Femur (tissue), 1 donor: ENCODE measurements at places on chromosomes 4 and X.

- peak; percentile 96 for DNase-seq
Observed at GRCh38 chr4:124712372-124713184, at the start of gene ANKRD50. ANKRD50 (minus strand) TSS chr4:124712732; CDS start chr4:124710511, 2,221 bp downstream.

DNA sequence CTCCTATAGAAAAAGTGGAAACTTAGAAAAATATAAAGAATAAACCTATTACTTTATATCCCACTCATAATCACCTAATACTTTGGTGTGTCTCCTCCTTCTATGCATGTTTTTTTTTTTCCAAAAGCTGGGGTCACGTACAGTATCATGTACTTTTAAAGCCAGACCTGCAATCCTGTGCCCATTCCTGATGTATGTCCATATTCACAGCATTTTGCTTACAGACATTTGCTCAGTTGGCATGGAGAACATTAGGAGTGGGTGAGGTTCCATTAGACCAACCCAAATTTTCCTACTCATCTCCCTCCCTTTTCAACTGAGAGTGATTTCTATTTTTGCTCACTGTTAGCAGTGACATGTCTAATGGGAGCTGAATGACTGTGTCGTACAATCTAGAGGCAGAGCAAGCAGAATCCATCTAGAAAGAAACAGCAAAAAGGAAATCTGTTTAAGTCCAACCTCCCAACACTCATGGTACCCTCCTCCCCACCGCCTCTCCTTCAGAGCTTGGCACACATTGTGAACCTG is 195.6 kb upstream of the KLF3 start:
- no peak for DNase-seq

DNA sequence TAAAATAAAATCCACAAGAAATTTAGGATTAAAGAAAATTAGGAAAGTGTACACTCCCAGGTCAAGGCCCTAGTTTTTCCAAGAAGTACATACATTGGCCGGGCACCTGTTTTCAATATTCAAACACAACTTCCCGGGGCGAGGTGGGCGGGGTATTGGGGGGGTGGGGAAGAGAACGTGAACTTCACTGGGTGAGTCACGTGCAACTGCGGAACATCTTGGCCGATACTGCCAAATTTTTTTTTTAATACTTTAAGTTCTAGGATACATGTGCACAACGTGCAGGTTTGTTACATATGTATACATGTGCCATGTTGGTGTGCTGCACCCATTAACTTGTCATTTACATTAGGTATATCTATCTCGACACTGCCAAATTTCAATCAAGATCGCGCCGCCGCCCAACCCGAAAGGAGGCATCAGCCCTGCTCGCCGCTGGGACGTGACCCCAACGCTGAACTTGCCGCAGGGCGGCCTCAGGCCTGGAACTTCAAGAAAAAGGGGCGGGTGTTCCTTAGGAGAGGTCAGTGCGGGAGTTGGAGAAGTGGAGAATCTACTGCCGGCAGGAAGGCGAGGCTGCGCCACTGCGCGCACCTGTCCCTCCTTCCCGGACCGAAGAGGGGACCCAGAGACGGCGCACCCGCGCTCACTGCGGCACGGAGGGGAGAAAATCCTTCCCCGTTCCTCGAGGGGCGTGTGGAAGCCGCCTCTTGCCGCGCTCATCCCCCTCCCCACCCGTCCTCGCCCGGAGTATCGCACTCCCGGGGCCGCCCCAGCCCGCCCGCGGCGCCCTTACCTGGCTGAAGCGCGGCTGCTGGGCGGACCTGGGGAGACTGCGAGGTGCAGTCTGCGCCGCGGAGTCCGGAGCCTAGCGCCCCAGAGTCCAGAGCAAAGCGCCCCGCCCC is at the start of gene TEC:
Gene TEC, minus strand, starts transcription at position 883 of the 905 bp plus-strand sequence. CDS start 41,224 bp downstream, outside the sequence.
- peak; percentile 43 for DNase-seq

GRCh38 chr4:6848717-6849305 is 60.8 kb upstream of the TBC1D14 start:
- no peak for DNase-seq

- DNase-seq, result no peak
Observed at GRCh38 chrX:136920001-136920400, 39.5 kb upstream of the RBMX start.

DNA sequence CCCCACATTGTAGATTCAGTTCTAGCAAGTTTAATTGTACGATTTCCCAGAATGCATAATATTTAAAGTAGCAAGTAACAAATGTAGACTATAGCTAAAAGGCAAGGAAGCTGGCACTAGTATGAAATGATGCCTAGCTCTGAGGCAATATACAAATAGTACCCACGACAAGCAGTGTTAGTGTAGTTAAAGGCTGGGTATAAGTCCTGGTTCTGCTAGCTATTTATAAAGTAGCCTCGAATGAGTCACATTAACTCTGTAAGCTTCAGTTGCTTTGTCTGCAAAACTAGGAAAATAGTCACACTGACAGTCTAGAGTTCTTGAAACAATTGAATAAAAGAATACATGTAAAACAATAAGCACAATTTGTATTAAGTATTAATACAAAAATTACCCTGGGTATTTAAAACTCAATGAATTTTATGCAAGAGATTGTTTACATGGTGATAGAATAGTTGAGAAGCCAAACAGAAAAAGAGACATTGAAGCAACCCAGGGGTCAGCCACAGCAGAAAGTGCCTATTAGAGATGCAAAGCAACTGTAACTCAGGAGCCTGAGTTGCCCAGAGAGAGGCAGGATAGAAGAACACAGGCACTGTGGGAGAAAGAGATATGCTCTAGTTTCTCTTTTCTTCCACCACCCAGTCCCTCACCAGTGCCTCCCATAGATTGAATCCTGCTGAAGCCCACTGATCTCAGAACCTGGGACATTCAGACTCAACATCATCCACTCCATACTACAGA is 949.0 kb downstream of the C4orf33 start:
- DNase-seq, result no peak

DNA sequence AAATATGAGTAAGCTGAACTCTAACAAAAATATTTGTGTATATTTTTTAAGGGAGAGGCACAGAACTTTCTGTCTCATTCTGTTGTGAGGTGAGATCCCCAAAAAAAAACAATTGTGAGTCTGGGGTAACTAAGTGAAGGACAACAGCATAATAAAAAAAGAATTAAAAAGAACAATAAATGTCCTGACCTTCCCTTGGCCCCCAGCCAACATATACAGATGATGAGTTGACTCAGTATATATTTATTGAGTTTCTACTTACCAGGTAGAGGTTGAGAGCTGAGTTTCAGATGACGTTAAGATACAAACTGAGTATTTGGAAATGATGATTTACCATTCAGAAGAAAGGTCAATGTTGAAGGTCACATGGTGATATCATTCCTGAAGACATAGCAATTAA is 239.5 kb downstream of the KCNIP4 start:
- DNase-seq, result no peak

DNA sequence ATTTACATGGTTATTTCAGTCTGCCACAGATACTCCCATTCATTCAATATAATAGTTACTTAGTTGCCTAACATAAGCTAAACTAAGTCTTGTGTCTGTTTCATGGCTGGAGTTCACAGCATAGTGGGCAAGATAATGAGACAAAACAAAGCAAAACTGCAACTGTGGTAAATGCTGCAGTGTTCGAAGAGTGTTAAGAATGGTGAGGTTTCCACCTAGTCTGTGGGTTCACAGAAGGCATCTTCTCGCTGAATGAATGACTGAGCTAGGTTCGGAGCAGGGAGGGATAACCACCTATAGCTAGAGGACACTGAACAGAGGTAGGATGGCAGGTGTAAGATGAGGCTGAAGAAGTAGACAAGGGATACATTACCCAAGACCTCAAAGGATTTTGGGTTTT is 171.0 kb downstream of the FBXW7 start:
- DNase-seq, result no peak

DNA sequence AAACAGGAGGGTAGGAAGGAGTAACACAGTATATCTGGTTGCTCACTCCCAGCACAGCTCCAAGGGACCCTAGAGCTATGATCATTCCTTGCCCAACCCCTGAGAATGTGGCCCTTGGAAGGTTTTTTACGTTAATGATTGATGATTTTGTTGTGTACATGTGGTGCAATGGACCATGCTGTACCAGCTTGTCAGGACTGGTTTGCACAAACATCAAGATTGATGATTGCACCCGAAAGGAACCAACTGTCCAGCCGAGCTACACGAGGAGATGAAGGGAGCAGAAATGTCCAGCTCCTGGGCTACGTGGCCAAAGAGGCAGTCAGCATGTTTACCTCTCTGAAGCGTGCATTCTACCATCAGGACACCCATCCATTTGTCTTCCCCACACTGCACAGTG is 83.2 kb upstream of the USP9X start:
- no peak for DNase-seq

GRCh38 chr4:83873996-83874395 is 338.1 kb downstream of the GPAT3 start:
- DNase-seq, result no peak

- DNase-seq, result no peak
Observed at GRCh38 chr4:83231620-83232076, 53.0 kb downstream of the COQ2 start.

DNA sequence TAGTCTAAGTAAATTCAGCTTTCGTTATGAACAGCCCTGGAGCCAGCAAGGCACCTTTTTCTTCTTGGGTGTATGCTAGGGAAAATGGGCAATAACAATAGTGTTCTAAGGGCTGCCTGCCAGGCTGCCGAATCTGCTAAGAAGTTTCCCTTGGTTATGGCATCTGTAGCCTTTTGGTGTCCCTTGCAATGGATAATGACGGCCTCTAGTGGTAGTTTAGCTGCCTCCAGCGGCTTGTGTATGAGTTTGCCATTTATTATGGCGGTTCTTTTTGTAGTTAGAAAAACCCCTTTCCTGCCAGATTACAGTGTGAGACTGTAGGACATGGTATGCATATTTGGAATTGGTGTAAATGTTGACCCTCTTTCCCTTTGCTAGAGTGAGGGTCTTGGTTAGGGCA is 78.9 kb upstream of the SPIN4 start:
- no peak for DNase-seq

- DNase-seq, result no peak
Observed at GRCh38 chr4:749698-750666, 44.4 kb downstream of the PCGF3 start.

- DNase-seq, result no peak
Observed at GRCh38 chr4:28774344-28774743, 1913.7 kb downstream of the STIM2 start.

GRCh38 chr4:169225058-169225751 is 45.6 kb downstream of the SH3RF1 start:
- DNase-seq, result no peak
